Activated CD4-positive, alpha-beta T cell treated with anti-CD3 and anti-CD28 coated beads for 36 hours (primary cell): ENCODE measurements at places on chromosomes 3 and 15. TPM values are rescaled to one million over a fixed set of nuclear protein-coding genes. Genes with fewer than 3 reads are reported as not detected.

GRCh38 chr3:16066975-16067374 is 107.5 kb upstream of the GALNT15 start:
- no peak for DNase-seq
- H3K27me3 ChIP-seq = no peaks in the 10 kb centered on the region
- H3K36me3 ChIP-seq = no peaks in the 10 kb centered on the region
- H3K4me1 ChIP-seq = no peaks in the 10 kb centered on the region
- no peak overlapping the region for H3K4me3 ChIP-seq

- H3K4me1 ChIP-seq = no peaks in the 10 kb centered on the region
- DNase-seq = no peak
- H3K27me3 ChIP-seq = no peaks in the 10 kb centered on the region
- H3K36me3 ChIP-seq = no peaks in the 10 kb centered on the region
Measured at GRCh38 chr3:111802163-111802625, 56.9 kb upstream of the PHLDB2 start.

The GPR156 gene
- 0.11 TPM for total RNA-seq

The C2CD4B gene
- 0.37 TPM for total RNA-seq

DNA sequence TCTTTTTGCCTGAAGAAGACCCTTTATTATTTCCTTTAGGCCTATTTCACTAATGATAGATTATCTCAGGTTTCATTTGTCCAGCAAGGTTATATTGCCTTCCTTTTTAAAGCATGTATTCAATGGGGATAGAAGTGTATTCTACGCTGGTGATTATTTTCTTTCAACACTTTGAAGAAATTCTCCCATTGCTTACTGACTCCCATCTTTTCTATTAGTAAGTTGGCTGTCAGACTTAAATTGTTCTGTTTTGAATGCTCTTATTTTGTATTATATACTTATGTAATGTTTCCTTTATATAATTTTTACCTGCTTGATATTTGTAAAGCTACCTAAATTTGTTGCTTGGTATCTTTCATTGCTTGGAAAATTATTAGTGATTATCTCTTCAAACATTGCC is 445.1 kb upstream of the RASGRP1 start:
- H3K27me3 ChIP-seq = peaks cover 6% of the 10 kb centered on the region
- H3K4me1 ChIP-seq = no peaks in the 10 kb centered on the region
- peaks cover 2% of the 10 kb centered on the region for H3K36me3 ChIP-seq
- H3K4me3 ChIP-seq = no peak overlapping the region
- DNase-seq = no peak

The PIERCE2 gene
- total RNA-seq = 0.81 TPM

The BNC1 gene
- total RNA-seq = not detected

DNA sequence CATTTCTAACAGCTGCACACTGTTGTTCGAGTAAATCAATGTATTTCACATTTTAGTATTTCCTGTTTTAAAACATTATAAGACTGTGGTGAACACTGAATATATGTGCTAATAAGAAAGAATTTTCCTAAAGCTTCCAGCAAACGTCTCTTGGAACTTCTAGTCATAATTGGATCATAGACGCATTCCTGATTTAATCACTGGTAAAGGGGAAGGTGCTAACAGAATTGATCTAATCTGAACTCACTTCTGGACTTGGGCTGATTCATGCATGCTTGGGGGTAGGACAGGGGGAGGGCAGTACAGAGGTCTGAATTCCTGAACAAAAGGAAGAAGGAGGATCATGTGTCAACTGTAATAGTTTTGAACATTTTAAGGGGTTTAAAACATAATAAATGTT is 7.3 kb upstream of the LEKR1 start:
- H3K4me3 ChIP-seq = no peak overlapping the region
- H3K36me3 ChIP-seq = peaks cover 8% of the 10 kb centered on the region
- DNase-seq = no peak
- H3K27ac ChIP-seq = peak overlapping the region; percentile 67
- H3K4me1 ChIP-seq = peaks cover 26% of the 10 kb centered on the region
- no peaks in the 10 kb centered on the region for H3K27me3 ChIP-seq

The CCR3 gene
- not detected for total RNA-seq

DNA sequence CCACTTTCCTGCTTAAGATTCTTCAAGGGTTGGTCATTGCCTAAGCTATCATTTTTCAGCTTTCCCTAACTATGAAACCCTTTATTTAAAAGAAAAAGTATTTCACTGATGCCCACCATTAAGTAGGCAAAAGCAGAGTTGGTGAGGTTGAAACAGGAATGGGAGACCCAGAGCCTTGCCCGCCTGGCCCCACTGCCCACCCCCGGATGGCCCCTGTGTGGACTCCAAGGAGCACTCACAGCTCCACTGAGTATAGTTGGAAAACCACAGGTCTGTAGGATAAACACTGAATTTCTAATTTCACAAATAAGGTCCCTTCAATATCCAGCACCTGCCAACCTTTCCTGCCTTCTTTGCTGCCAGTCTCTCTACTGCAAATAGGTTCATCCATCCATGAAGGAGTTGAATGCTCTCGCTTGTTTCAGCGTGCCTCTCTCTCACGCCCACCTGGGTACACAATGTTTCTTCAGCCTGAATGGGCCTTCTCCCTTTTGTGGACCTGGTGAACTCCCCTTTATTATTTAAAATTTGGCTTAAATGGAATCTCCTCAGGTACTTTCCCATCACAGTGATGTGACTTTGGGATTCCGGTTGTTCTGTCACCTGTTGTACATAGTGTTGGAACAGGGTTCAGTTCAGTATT is 8.7 kb upstream of the ACAP2 start:
- H3K27me3 ChIP-seq = no peaks in the 10 kb centered on the region
- H3K27ac ChIP-seq = no peak overlapping the region
- H3K4me1 ChIP-seq = peaks cover 9% of the 10 kb centered on the region
- peaks cover 1% of the 10 kb centered on the region for H3K36me3 ChIP-seq
- no peak for DNase-seq

- no peaks in the 10 kb centered on the region for H3K4me1 ChIP-seq
- H3K27ac ChIP-seq = no peak overlapping the region
- H3K36me3 ChIP-seq = no peaks in the 10 kb centered on the region
- DNase-seq = no peak
Measured at GRCh38 chr3:131535131-131535530, 32.4 kb upstream of the MRPL3 start.

The MST1R gene
- total RNA-seq = 1.2 TPM

The DMXL2 gene
- total RNA-seq = 7.0 TPM
